ENCODE measurements at places on chromosomes 5 and 9.

GRCh38 chr9:32069169-32069813, 315.2 kb upstream of the ACO1 start:
- no peak for DNase-seq

DNA sequence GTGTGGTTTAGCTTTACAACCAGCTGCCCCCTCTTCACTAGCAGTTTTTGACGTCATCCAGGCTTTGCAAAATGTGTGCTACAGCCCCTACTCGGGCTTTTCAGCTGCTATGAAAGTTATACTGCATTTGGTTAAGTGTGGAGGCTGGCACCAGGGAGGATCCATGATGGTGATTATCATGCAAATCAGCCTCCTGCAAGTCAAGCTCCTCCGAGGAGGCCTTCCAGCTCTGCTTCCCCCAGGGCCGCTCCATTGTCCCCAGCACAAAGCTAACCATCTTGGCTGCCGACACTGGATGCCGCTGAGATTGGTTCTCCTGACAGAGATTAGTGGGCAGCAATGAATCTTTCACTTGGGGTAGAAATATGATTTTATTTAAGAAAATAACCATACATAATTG, 159.6 kb downstream of the NR2F1-AS1 start:
- DNase-seq: no peak

DNA sequence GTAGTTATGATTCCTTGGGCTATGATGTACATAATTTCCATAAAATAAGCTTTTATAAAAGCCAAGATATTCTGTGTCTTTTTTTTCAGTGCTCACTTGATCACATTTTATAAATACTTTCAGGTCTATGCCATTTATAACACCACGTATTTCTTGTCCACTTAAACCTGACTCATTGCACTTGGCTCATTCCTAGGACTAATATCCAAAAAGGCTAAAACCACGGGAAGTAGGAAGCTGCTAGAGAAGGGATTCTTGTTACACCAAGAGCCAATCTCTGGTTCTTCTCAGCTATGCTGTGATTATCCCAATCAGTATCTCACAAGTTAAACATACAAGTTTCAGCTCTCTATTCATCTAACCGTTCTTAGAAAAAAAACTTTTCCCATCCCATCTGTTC, 80.4 kb upstream of the CDH6 start:
- no peak for DNase-seq

DNA sequence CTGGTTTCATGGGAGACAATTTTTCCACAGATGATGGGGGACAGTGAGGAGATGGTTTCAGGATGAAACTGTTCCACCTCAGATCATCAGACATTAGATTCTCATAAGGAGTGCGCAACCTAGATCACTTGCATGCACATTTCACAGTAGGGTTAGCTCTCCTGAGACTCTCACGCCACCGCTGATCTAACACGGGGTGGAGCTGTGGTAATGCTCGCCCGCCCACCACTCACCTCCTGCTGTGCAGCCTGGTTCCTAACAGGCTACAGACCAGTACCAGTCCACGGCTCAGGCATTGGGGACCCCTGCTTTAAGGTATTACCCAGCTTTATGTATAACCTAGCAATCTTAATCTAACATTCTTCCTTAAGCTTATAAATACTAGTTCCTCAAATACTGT, 35.6 kb downstream of the TTC39B start:
- no peak for DNase-seq

DNA sequence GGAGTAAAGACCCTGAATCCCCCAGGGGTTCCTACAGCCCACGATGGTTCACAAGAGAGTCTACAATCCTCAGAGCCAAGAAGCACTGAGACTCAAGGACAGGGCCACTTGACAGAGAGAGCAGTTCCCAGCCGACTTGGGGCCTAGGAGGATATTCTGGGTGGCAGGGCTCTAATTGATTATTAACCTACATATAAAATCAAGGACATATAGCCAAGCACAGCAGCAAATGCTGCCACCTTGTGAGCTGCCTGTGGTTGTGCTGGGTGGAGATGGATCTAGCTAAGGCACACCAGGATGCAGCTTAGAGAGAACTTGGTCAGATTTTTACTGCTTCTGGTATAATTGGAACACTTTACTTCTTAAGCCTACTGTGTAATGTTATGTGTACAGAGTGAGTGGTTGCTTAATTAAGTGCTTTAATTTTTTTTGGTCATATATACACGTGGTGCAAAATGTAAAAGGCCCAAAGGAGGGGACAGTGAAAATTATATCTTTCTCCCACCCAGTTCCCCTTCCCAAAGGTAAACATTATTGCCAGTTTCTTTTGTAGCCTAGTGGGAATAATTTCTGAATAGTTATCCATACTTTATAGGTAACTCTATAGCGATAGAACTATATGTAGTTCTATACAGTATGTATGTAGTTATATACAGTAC, 78.8 kb downstream of the F2RL2 start:
- DNase-seq: peak; percentile 63

- no peak for DNase-seq
Measured at GRCh38 chr9:4131946-4132345, 167.9 kb downstream of the GLIS3 start.

DNA sequence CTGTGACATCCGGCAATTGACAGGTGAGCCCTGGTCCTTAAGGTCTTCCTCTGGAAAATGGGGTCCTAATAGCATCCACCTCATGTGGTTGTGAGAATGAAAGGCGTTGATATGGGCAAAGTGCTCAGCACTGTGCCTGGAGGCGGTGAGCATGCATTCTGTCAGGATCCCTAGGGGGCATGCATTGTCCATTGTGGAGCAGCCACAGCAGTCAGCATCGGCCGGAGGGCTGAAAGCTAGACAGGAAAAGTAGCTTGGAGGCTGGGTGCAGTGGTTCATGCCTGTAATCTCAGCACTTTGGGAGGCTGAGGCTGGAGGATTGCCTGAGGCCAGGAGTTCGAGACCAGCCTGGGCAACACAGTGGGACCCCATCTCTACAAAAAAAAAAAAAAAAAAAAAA, 122.2 kb downstream of the LHX2 start:
- DNase-seq: no peak

GRCh38 chr9:91903126-91903911, 46.7 kb downstream of the ROR2 start:
- DNase-seq: no peak
